ENCODE measurements at places on chromosomes 3 and 15.

DNA sequence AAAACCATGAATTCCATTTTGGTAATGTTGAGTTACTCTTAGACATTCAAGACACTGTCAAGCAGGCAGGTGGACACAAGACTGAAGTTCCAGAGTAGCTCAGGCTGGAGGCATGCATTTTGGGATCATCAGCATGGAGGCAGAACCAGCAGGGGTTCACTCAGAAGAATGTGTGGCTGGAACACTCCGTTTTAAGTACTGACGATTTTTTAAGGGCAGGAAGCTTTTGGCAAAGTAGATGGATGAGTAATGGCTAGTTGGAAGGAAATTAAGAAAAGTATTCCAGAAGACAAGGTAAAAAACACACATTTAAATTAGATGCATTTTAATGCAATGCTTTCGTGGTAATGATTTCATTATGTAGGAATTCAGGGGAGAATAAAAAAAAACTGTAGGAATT, 420.4 kb downstream of the ROBO2 start:
- no peak for DNase-seq

GRCh38 chr3:13073326-13074005, at the start of gene IQSEC1:
Gene IQSEC1 (minus strand): TSS chr3:13073429. CDS start chr3:13073014, 415 bp downstream.
- peak; percentile 56 for DNase-seq

DNA sequence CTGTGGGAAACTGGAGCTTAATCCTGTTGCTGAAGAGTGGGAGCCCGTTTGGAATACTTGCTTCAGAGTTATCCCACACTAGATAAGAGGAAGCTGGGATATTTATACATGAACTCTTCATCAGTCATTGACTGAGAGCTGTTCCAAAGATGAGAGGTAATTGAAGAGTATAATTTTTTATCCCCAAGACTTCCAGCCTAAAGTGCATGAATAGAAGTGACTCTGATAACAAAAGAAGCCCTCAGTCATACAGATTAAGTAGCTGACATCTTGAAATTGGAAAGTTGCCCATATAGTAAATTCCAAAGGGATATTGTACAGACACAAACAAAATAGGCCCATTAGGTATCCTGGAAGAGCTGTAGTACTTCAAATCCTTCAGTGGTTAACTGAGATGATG, 268.0 kb downstream of the EPHA3 start:
- no peak for DNase-seq

DNA sequence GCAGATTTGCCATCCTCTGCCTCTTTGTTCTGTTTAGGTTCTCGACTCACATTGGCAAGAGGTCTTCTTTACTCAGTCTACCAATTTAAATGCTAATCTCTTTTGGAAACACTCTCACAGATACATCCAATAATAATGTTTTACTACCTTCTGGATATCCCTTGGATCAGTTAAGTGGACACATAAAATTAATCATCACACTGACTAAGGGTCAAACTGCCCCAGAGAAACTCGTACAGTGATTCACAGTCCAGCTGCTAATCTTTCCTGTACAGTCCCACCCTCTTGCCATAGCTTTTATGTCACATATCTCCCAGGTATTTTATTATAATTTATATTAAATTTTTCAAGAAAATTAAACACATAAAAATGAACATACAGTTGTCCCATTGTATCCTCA, 360.8 kb upstream of the RGMA start:
- no peak for DNase-seq

DNA sequence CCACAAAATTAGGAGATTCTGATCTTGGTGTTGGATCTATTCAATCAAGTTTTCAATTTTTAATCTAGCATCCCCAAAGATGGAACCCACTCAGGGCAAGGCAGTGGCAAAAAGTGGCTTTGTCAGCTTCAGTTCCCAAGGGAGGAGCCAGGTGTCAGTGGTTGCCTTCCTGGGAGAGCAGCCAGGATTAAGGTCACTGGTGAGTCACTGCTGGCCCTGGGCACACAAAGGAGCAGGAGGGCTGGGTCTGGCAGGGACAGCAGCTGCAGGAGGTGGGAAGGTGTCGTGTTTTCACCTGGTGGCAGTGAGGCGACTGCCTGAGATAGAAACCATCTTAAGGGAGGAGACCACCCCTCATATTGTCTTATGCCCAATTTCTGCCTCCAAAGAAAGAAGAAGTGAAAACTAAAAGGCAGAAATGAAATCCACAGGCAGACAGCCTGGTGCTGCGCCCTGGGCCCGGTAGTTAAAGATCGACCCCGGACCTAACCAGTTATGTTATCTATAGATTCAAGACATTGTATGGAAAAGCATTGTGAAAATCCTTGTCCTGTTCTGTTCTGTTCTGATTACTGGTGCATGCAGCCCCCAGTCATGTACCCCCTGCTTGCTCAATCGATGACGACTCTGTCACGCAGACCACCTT, 5.9 kb upstream of the KLHL25 start:
- no peak for DNase-seq

DNA sequence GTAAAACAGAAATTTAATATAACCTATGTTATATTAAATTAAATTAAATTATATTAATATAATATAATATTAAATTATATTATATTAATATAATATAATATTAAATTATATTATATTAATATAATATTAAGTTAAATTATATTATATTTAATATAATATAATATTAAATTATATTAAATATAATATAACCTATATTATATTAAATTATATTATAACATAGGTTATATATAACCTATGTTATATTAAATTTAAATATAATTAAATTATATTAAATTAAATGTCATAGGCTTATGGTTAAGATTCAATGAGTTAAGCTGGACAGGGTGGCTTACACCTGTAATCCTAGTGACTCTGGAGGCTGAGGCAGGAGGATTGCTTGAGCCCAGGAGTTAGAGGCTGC, 40.6 kb upstream of the CNOT10 start:
- no peak for DNase-seq

DNA sequence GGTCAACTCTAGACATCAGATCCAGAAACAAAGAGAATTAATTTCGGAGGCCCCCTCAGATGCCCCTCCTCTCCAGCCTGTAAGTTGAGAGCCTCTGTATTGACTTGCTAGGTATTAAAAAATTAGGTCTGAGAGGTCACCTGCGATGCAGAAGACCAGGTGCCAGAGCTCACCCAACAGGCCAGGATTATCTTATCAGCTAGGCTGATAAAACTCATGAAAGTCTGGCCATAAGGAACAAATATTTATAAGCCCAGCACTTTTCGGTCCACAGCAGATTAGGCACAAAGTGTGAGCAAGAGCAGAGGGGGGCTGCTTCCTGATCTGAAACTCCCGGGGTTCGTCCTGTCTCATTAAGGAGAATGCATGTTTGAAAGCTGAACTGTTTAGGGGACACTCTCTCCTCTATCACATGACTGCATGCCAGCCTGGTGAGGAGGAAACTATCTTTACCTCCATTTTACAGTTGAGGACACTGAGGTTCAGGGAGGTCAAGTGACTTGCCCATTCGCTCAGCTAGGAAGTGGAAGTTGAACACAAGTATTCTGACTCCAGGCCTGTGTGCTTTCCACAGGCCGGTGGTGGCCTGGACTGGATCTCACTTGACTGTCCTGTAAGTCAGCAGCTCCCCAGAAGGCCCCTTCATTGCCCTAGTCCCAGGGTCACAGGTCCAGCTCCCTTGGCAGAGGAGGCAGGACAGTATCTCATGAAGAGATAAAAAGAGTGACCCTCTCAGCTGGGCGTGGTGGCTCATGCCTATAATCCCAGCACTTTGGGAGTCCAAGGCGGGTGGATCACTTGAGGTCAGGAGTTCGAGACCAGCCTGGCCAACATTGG, 39.6 kb upstream of the MAGEF1 start:
- DNase-seq = no peak

DNA sequence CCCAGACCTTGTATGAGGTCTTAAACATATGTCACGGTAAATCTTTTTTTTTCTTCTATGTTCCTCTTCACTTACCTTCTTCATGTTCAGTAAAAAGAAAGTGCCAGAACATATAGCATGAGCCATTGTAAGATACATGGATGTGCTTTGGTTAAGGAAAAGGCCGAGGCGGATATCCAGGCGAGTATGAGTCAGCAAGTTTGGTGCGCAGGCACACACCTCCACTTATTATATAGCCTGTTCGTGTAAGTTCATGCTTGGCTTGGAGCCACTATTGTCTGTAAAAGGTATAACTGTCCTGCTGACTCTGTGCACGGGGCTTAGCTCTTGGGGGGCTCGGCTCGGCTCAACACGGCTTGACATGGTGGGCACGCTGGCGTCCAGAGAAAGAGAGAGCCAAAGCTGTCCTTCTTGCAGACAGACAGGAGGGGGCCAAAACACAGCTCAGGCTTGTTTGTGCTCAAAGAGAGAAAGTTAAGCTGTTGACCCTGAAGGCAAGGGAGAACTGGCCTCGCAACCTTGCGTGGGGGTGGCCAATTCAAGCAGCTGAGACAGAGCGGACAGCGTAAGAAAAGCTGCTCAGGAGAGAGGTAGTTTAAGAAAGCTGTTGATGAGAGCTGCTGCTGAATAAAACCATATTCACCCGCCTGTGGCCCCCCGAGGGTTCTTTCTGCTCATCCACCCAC, 251.2 kb downstream of the SLC9A9 start:
- no peak for DNase-seq
